ENCODE measurements at places on chromosomes 6 and 20.

DNA sequence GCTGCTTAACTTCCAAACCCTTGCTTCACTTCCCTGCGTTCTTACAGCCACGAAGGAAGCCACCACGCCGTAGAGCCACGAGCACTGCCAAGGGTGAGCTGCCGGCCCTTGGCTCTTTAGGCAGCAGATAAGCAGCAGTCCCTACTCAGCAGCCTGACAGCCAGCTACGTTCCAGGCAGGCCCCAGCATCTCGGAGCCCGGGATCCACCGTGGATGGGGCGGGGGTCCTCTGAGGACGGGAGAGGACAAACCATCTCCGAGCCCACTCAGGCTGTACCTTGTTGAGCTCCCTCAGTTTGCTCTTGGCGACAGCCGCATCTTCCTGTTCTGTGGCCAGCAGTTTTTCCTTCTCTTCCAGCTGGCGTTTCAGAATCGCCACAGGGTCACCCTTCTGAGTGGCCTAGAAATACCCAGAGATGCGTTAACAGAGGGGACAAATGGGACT is 40.5 kb downstream of the RRBP1 start:
- no peak for DNase-seq
- no peak overlapping the region for H3K27ac ChIP-seq
- H3K27me3 ChIP-seq: no peaks in the 10 kb centered on the region
- no peak overlapping the region for H3K4me3 ChIP-seq

- H3K27me3 ChIP-seq: no peaks in the 10 kb centered on the region
- DNase-seq: no peak
- no peak overlapping the region for H3K4me3 ChIP-seq
Measured at GRCh38 chr20:4946986-4947385, 54.3 kb downstream of the SLC23A2 start.

- H3K27ac ChIP-seq: no peak overlapping the region
- no peak overlapping the region for H3K4me3 ChIP-seq
- no peaks in the 10 kb centered on the region for H3K36me3 ChIP-seq
- H3K27me3 ChIP-seq: no peaks in the 10 kb centered on the region
Measured at GRCh38 chr20:31632548-31633338, 5.0 kb upstream of the COX4I2 start.

DNA sequence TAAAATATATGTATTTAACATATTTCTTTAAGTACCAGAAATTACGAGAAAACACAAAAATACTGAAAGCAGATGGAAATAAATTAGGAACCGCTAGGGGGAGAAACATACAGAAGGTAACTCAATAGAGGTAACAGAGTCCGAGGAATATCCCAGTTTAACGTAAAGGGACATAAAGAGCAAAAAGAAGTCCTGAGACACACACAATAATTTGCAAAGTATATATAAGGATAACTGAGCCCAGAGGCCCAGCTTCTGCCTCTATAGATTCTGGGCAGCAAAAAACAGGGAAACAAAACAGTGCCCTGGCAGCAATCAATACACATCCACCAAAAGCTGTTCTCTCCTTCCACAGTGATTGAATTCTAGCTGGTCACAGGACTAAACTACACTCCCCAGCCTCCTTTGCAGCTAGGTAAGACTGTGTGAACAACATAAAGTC is 15.1 kb downstream of the TBC1D32 start:
- no peak overlapping the region for H3K4me3 ChIP-seq
- H3K27me3 ChIP-seq: no peaks in the 10 kb centered on the region
- no peaks in the 10 kb centered on the region for H3K4me1 ChIP-seq
- DNase-seq: no peak

DNA sequence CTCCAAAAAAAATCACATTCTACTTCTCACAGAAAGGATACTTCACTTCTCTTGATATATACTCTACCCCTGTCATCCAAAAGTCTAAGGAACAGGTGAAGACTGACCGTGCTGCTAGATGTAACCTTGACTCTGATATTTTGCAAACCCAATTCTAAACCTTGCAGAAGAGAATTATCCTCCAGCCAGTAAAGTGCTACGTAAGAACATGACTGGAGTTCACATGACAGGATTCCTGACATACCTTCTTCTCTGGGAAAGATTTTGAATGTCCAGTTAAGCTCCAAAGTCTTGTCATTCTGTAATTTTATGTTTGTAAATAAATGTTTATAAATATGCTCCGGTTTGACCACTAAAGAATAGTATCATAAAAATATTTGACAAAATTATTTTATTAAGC is 35.8 kb downstream of the BTBD9 start:
- no peaks in the 10 kb centered on the region for H3K27me3 ChIP-seq
- no peak for DNase-seq
- no peaks in the 10 kb centered on the region for H3K4me1 ChIP-seq
- no peak overlapping the region for H3K27ac ChIP-seq

DNA sequence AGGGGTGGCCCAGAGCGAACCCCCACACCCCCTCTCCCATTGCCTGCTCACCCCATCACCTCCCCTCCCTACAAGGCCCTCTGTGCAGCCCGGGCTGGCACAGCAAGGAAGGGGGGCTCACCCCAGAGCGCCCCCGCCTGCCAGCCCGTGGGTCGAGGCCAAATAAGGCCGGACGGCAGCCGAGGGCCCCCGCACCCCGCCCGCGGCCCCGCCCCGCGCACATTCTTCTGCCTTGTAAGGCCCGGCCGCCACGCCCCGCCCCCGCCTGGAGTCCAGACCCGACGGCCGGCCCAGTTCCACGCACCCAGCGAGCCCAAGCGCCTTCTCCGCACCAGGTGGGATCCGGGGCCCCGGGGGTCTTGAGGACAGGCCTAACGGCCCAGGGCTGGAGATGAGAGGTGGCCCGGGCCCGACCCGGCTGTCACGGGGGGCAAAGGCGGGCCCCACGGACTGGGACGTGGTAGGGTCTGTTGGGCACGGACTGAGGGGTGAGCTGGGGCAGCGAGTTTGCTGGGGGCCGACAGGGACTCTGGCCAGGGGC is at the start of gene MYL9:
TSS of gene MYL9 (plus strand) at position 293 of the 541 bp plus-strand sequence. CDS start 3,366 bp downstream, outside the sequence.
- no peak for DNase-seq
- H3K36me3 ChIP-seq: no peaks in the 10 kb centered on the region
- peak within 1 kb of the TSS; percentile 62 for H3K4me3 ChIP-seq
- H3K27me3 ChIP-seq: no peaks in the 10 kb centered on the region
- peaks cover 34% of the 10 kb centered on the region for H3K4me1 ChIP-seq
- H3K27ac ChIP-seq: peak within 1 kb of the TSS; percentile 94
